ENCODE measurements at places on chromosomes 2 and 18. TPM values are rescaled to one million over a fixed set of nuclear protein-coding genes. Genes with fewer than 3 reads are reported as not detected.

The IL1B gene
- 0.26 TPM for total RNA-seq

- DNase-seq: peak; percentile 40
These were observed 44.9 kb downstream of the CYP27C1 start for GRCh38 chr2:127175041-127175721.

- peak; percentile 96 for DNase-seq
These were observed 132.1 kb downstream of the COL6A3 start for GRCh38 chr2:237281836-237282306.

GRCh38 chr18:76437011-76437410 lies 58.0 kb downstream of the ZNF516 start:
- no peak for DNase-seq

The MBD5 gene
- 26.1 TPM for total RNA-seq

GRCh38 chr2:50546790-50547189 lies 485.1 kb downstream of the NRXN1 start:
- DNase-seq: peak; percentile 14

- DNase-seq: no peak
These were observed 69.1 kb downstream of the INHBB start for GRCh38 chr2:120415060-120415459.

GRCh38 chr2:185875136-185875931 lies 136.7 kb downstream of the FSIP2 start:
- DNase-seq: no peak

DNA sequence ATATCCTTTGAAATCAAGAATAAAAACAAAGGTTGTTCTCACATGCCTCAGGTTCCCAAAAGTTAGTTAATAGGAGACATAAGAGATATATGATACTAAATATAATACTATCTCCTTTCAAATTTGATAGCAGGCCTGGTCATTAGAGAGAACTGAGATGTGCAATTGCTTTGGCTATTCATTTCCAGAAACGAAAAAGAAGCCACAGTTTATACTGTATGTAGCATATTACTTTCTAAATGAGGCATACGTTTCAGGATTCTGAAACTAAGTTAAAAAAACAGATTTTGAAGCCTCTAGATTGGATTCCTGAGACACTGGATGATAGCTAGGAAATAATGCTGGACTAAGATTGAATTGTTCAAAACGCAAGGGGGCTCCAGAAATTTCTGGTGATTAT lies 7.1 kb downstream of the PPP1R1C start:
- DNase-seq: no peak

DNA sequence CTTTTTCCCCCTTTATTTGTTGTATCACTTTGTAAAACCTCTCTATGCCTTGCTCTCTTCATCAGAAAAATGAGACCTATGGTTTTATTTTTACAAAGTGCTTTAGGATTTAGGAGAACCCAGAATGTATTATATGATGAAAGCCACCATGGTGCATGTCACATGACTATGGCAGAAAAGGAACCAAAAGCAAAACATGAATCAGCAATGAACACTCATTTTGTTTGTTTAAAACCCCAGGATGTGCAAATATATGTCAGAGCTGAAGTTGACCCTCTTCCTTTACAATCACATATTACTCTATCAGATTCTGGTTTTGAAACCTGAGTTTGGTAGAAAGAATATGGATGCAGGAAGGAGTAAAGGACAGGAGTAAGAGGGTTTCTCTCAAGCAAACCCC lies 70.0 kb downstream of the FIGN start:
- peak; percentile 27 for DNase-seq

- DNase-seq: peak; percentile 96
These were observed 86.8 kb downstream of the FMNL2 start for GRCh38 chr2:152421521-152422370.

GRCh38 chr18:22399949-22400348 lies 17.8 kb downstream of the CTAGE1 start:
- peak; percentile 11 for DNase-seq

DNA sequence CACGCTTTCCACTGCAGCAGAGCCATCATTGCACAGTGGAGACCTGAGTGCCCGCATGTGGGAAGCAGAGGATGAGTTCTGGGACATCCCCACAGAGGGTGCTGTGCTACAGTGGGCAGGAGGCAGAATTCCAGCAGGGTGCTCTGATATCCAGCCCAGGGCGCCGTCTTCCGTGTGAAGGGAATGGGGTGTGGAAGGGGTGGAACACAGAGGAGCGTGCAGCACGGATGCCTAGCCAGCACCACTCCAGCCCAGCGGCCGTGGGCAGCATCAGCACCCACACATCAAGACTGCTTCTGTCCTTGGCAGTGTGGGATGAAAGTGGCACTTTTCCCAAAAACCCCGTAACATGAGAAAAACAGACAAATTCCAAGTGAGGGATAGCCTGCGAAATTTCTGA lies 134.3 kb downstream of the ZNF236 start:
- DNase-seq: no peak

GRCh38 chr2:105864262-105864661 lies 119.5 kb downstream of the NCK2 start:
- no peak for DNase-seq

GRCh38 chr18:35605686-35606417 lies 24.3 kb downstream of the GALNT1 start:
- peak; percentile 27 for DNase-seq

GRCh38 chr2:95374451-95374920 lies 28.0 kb upstream of the FAHD2A start:
- no peak for DNase-seq

- peak; percentile 78 for DNase-seq
These were observed 19.5 kb downstream of the WIPF1 start for GRCh38 chr2:174577967-174578589.

The FRZB gene
- total RNA-seq: 2.0 TPM

- no peak for DNase-seq
These were observed 77.2 kb downstream of the TSN start for GRCh38 chr2:121832412-121833357.

- no peak for DNase-seq
These were observed 145.2 kb downstream of the INHBB start for GRCh38 chr2:120491111-120491625.

The HAAO gene
- total RNA-seq: 2.8 TPM

The LRRC30 gene
- not detected for total RNA-seq

DNA sequence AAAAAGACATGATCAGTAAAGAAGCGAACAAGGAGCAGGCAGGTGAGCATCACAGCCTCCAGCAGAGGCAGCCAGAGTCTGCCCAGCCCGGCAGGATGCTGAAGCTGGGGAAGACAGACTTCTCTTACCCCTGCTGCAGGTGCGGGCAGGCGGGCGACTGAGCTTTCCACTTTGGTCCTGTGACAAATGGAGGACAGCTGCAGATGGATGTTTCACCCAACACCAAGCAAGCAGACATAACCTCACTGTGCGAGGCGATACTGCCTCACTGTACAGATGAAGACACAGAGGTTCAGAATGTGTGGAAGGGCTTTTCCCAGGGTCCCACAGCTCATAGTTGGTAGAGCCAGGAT lies 251.0 kb downstream of the AFF3 start:
- DNase-seq: no peak

GRCh38 chr2:207692206-207693065 lies 19.0 kb upstream of the CCNYL1 start:
- peak; percentile 11 for DNase-seq

The RIT2 gene
- not detected for total RNA-seq

GRCh38 chr2:33084433-33084832 lies 137.7 kb downstream of the LTBP1 start:
- no peak for DNase-seq

- no peak for DNase-seq
These were observed 12.1 kb upstream of the NOSTRIN start for GRCh38 chr2:168790226-168790902.

The CCDC148 gene
- 1.0 TPM for total RNA-seq

GRCh38 chr2:235160281-235160810 lies 208.5 kb downstream of the SH3BP4 start:
- no peak for DNase-seq

DNA sequence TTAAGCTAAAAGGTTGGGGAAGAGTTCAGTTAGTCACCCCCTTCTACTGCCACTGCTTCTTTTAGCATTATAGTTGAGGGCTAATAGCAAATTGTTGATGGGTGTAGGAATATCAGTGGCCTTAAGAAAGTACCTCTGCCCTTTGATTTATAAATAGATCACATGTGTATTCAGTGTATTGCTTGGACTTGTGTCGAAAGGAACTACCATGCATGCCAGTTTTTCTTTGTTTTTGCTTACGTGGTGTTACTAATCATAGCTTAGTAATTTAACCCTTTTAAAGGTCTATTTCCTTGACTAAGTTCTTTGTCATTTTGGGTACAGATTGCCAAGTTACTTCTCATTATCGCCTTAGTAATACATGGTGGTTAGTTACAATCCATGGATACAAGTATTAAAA lies 85.6 kb downstream of the MIB1 start:
- peak; percentile 87 for DNase-seq

DNA sequence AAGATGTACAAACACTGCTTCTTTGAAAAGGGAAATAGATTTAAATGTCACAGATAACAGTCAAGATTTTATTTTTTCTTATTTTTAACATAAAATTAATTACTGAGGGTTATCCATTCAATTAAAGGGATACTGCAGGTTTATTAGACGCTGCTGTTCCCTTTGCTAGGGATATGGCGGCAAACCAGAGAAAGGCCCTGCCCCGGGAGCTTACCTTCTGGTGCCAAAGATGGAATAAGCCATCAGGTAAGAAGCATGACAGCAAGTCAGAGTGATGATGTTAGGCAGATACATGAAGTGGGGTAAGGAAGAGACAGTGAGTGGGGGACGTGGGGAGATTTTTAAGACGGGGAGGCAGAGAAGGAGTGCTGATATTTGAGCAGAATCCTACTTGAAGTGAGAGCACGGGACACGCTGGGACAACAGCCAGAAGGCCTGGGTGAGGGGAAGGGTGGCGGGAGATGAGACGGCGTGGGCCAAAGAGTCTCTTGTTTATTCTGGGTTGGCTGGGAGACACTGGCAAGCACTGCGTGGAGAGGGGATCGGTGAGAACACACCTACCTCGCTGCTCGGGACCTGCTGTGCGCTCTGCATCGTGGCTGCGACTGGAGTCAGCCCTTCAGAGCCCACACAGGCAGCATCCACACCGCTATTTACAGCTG lies 250.5 kb upstream of the TMEM200C start:
- DNase-seq: no peak

- peak; percentile 97 for DNase-seq
These were observed 39.5 kb upstream of the MCFD2 start for GRCh38 chr2:46954951-46955571.

DNA sequence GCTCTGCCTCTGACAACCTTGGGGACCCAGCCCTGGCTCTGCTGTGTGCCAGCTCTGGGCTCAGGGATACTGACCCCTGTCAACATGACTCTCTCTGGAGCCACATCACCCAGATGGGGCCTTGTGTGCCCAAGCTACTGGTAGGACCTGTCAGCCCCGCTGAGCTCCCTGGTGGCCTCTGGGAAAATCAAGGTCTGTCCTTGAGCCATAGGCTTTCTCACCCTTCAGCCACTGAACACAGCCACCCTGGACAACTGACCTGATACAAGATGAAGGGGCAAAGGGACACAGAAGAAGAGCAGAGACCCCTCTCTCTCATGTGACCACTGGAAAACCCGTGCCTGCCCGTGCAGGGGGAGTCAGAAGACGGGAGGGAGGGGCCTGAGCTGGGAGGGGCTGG lies 7.8 kb downstream of the CCDC74A start:
- DNase-seq: no peak

GRCh38 chr2:240604939-240605716 lies 18.6 kb downstream of the CAPN10 start:
- DNase-seq: no peak

DNA sequence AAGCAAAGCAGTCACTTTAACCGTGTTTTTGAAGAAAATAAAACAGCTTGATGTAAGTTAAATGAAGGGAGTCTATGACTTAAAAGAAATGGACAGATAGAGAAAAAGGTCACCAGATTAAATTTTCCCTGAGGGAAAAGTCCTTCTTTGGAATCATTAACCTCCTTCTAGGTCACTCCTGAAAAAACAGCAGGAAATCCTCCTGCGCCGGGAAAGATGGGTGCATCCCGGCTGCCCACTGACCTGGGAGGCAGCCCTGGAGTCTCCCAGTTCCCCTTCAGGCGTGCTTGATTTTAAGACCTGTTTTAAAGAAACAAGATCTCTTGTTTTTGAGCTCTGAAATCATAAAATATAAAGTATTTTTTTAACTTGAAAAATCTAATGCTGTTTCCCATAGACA lies 18.4 kb upstream of the ZNF521 start:
- no peak for DNase-seq

DNA sequence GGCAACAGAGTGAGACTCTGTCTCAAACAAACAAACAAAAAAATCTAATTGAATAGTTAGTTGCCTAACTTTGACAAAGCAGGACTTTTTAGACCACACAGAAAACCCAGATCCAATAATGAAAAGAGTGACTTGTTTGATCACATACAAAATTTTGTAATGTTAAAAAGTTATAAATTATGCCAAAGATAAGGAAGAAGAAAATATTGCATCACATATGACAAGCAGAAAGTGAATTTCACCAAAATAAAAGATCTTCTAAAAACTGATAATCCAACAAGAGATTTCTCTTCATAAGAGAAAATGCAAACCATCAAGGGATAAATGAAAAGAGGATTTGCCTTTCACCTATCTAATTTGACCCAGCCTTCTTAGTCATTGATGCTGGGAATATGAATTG lies 2.8 kb upstream of the RMP24 start:
- no peak for DNase-seq

The CYRIA gene
- 10.2 TPM for total RNA-seq

- no peak for DNase-seq
These were observed 80.6 kb downstream of the OTX1 start for GRCh38 chr2:63131196-63131595.

The CCDC121 gene
- total RNA-seq: 2.0 TPM

The EPG5 gene
- total RNA-seq: 34.2 TPM

- DNase-seq: no peak
These were observed 26.7 kb upstream of the TMEM163 start for GRCh38 chr2:134745546-134745945.

The GNLY gene
- not detected for total RNA-seq

GRCh38 chr18:23422751-23423418 lies 30.2 kb upstream of the RIOK3 start:
- DNase-seq: peak; percentile 21

The RMND5A gene
- 17.3 TPM for total RNA-seq
